ENCODE measurements at places on chromosomes 4 and X. TPM values are rescaled to one million over a fixed set of nuclear protein-coding genes. Genes with fewer than 3 reads are reported as not detected.

The GAGE12D gene
- total RNA-seq = not detected

The ANXA5 gene
- 161 TPM for total RNA-seq

The AREG gene
- 0.49 TPM for total RNA-seq

- DNase-seq = no peak
Observed at GRCh38 chr4:186473933-186474332, 81.4 kb downstream of the MTNR1A start.

The SH3D19 gene
- total RNA-seq = not detected

- DNase-seq = no peak
Observed at GRCh38 chrX:113202601-113203000, 362.0 kb upstream of the AMOT start.

All from activated naive CD4-positive, alpha-beta T cell treated with anti-CD3 and anti-CD28 coated beads, Interleukin-2, amount 50 U/mL, for 72 hours (primary cell).